Stimulated activated CD4-positive, alpha-beta T cell treated with anti-CD3 and anti-CD28 coated beads, TNF-alpha, amount 100 ng/mL, for 4 hours (primary cell): ENCODE measurements at places on chromosomes 2 and 18.

- DNase-seq, result no peak
Measured at GRCh38 chr18:60347526-60348045, 25.0 kb downstream of the MC4R start.

DNA sequence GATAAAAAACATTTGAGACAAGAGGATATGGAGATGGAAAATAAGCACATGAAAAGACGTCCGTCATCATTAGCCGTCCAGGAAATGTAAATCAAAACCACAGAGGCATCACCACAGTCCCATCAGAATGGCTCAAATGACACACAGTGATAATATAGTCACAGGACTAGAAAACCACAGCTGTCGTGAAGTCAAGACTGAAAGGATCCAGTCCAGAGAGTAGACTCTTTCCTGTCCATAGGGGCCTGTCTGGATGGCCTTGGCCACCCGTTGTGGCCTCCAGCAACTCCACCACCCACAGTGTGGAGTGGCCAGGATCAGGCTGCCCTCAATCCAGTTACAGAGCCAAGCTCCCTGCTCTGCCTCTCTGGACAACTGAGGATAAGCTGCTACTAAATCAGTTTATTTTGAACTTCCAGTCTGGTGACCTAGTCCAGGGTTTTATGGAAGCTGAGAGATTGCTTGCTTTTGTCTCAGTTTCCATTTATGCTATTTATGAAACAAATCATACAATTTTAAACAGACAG, 60.4 kb downstream of the RHOB start:
- no peak for DNase-seq

DNA sequence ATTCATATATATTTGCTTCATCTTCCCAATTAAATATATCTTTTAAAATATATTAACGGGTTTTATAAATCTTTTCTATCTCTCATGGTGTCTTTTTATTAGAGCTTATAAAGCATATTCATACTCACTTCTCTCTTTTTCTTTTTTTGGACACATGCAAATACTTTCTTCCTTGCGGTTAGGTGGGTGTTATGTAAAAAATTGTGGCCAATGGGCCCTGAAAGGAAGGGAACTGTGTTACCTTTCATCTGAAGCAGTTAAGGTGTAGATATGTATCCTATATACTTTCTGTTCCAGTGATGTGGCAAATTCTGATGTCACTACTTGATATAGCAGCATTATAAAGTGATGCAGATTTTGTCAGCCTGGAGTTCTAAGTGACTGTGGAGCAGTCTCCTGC, 714.5 kb downstream of the PLCL1 start:
- no peak for DNase-seq

- DNase-seq, result no peak
Measured at GRCh38 chr2:23523373-23524260, 138.6 kb downstream of the KLHL29 start.

GRCh38 chr18:28792404-28793086, 615.6 kb upstream of the CDH2 start:
- no peak for DNase-seq

DNA sequence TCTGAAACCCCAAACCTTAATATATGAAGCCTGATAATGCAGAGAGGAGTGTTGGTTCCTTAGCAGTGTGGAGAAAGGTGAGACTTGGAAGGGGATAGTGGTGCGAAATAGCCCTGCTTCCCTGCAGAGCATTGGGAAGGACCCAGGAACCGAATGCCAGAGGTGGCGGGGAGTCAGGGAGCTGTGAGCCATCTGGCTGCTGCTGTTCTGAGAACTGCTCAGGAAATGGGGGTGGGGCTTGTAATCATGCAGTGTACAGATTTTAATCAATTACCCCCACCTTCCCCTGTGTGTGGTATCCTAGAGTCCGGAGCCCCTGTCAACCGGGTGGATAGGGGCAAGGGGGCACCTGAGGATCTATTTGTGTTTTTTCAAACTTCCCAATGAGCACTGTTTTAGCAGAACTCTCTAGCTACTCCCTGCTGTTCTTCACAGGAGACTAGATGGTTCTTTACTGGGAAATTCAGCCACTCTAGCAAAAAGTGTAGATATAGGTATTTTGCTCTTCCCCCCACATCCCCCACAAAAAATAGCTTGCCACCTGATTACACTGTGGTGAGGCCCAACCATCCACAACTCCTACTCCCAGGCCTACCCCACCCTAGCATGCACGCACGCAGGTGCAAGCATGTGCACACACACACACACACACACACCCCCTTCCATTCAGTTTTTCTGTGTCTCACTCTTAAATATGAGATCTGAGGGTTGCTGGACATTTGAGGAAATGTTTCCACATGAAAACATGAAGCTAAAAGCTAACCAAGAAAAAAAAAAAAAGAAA, 30.1 kb upstream of the MBOAT2 start:
- DNase-seq, result no peak

- no peak for DNase-seq
Measured at GRCh38 chr2:24830786-24831185, 37.6 kb downstream of the CENPO start.

- DNase-seq, result no peak
Measured at GRCh38 chr2:43220229-43220751, 6.1 kb downstream of the ZFP36L2 start.

DNA sequence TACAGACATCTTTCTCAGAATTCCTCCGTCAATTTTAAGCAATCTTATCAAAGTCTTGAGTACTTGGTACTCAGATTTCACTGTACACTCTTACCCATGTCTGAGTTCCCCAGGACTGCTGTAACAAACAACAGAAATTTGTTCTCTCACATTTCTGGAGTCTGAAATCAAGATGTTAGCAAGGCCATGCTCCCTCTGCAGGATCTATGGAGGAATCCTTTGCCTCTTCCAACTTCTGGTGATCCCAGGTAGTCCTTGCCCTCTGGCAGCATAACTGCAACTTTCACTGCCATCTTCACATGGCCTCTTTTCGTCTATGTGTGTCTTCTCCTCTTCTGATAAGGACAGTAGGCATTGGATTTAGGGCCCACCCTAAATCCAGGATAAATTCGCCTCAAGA, 17.1 kb upstream of the CACNB4 start:
- DNase-seq, result no peak

DNA sequence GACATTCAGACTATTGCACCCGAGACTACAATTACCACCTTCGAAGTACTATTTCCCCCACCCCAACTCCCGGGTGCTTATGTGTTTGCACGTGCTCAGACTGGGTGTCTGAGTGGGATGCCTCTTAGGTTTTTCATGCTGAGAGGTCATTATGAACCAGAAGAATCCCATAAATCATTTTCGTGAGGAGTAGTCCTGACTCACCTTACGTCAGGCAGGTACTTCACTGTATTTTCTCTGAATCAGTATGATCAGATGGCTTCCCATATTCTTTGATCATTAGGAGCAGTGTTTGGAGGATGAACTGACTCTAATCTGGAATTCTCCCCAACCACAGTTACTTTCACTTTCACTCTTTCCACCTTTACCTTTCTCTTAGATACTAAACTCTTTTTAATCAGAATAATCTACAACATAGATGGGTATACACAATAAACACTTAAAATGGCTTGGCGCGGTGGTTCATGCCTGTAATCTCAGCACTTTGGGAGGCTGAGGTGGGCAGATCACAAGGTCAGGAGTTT, 38.4 kb upstream of the STAT4 start:
- no peak for DNase-seq

- no peak for DNase-seq
Measured at GRCh38 chr2:102098756-102099155, 43.8 kb upstream of the IL1R1 start.

GRCh38 chr2:124959581-124959980, 934.5 kb downstream of the CNTNAP5 start:
- DNase-seq, result no peak

GRCh38 chr18:78416853-78417252, 562.8 kb upstream of the SALL3 start:
- DNase-seq, result no peak

DNA sequence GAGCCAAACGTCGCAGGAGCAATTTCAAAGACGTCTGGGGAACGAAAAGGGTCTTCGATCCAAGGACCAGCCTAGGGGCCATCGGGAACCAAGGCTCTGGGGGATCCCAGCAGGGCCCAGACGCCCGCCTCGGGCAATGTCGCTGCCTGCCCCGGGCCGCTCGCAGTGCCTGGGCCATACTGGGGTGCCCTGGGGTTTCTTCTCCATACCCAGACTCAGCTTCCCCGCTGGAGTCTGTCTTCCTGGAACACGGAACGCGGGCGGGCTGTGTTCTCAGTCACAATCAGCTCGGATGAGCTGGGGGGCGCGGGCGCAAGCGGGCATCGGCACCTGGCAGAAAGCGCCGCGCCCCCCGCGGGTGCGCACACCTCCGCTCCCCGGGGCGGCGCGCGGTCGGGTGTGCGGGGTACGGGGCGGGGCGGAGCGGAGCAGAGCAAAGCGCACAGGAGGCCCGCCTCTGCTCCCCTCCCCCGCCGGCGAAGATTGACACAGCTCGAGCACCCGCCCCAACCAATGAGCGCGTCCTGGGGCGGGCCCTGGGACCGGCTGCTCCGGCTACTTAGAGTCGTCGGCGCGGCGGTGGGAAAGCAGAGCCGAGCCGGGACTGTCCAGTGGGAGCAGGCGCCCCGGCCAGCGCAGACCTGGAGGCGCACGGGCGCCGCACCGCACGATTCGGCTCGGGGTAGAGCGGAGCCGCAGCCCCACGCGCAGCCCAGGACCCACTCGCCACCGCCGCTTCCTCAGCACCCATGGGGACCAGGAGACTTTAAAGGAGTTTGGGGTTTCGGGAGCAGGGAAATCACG, at the start of gene LRATD1:
TSS of gene LRATD1 (plus strand) at position 585 of the 804 bp plus-strand sequence. CDS start 1,263 bp downstream, outside the sequence.
- DNase-seq, result no peak

- no peak for DNase-seq
Measured at GRCh38 chr2:58045580-58046334, 849 bp upstream of the VRK2 start.

GRCh38 chr2:238638100-238638981, 209.5 kb upstream of the TWIST2 start:
- DNase-seq, result no peak

- no peak for DNase-seq
Measured at GRCh38 chr2:16643099-16643498, 22.5 kb downstream of the CYRIA start.

DNA sequence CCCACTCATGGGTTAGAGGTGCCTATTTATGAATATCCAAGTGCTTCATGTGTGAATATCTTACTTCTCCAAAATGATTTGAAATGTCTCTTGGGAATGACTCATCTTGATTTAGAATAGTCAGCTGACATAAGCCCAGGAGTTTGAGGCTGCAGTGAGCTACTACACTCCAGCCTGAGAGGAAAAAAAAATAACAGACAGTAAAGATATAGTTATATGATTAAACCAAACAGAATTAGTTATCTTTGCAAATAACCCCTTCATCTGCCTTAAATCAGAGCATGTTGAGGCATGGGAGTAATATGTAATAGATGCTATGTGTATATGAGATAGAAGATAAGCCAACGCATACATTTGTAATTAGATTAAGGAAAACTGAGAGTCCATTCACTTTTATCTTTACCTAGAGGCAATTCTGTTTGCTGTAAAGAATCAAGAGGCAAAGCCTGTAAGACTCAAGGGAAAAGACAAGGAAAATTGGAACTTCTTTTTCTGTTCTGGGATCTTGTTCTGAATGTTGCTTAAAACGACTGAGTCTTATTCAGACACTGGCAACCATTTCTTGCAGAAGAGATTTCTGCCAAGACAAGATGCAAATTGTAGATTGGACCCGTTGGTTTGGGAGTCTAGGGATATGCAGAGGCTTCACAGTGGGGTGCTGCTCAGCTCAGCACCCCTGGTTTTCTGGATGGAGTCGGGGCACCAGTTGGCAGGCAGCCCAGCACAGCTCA, 104.4 kb downstream of the LIPG start:
- DNase-seq, result no peak

DNA sequence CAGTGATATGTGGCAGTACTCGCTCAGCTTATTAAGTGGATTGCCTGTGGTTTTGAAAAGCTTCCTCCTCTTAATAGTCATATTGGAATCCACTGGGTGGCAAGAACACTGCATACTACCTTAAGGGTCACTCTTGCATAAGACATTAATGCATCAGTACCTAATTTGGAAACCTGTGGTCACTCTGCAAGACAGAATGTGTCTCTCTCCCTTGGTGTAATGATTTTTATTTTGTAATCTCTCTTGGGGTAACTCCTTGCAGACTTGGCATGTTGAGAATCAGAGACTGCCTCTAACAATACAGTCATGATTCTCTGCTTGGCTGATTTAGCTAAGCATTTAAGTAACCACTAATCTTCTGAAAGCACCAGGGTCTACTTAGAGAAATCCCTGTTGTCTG, 33.0 kb upstream of the IER3IP1 start:
- DNase-seq, result no peak

DNA sequence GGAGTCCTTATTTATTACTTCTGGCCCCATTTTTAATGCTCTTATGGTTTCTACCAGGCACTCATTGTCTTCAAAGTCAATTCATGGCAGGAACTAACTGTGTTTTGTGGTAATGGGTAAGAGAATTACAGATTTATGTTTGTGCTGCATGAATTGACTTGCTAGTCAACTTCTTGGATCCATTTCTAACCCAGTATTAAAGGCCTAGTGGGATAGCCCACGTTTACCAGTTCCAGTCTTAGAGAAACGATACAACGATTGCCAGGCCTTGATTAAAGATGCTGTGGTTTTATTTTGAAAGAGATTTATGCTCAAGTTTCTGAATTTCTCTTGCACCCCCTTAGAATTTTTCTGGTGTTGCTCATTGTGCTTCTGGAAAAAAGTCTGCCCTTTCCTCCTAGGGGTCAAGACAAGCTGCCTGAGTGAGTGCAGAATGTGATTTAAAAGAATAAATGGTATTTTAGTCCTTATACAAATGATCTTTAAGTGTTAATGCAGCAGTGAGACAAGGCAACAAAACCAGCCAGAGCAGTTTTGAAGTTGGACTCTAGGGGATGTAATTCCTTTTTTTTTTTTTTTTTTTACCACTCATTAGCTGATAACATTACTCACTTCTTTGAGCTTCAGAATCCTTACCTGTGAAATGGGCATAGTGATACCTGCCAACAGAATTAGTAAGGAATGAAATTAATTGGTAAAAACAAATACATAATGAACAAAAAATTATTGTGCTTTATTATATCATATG, 101.5 kb downstream of the ARHGAP15 start:
- no peak for DNase-seq

- no peak for DNase-seq
Measured at GRCh38 chr2:64639691-64640090, 14.0 kb downstream of the SERTAD2 start.

DNA sequence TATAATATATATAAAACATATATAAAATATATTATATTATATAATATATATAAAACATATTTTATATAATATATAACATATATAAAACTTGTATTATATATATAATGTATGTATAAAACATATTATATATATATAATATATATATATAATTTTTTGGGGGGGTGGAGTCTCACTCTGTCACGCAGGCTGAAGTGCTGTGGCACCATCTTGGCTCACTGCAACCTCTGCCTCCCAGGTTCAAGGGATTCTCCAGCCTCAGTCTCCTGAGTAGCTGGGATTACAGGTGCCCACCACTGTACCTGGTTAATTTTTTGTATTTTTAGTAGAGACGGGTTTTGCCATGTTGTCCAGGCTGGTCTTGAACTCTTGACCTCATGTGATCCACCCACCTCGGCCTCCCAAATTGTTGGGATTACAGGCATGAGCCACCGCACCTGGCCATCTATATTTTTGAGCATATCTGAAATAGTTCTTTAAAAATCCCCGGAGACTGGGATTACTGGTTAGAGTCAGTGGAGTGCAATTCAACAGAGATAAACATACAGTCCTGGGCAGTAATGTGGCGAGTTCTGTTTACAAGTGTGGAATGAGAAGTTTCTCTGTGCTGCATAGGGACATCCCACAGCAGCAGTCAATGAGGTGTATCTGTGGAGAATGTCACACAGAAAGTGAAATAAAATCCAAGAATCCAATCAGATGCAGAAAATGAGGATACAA, 208.4 kb downstream of the MYCN start:
- no peak for DNase-seq

- no peak for DNase-seq
Measured at GRCh38 chr2:205464681-205465080, 217.6 kb upstream of the NRP2 start.
